ENCODE measurements at places on chromosomes 5 and 9.

- DNase-seq: no peak
These were observed 62.6 kb upstream of the CEMIP2 start for GRCh38 chr9:71830929-71831328.

- DNase-seq: no peak
These were observed 137.9 kb downstream of the MPDZ start for GRCh38 chr9:13141629-13142028.

DNA sequence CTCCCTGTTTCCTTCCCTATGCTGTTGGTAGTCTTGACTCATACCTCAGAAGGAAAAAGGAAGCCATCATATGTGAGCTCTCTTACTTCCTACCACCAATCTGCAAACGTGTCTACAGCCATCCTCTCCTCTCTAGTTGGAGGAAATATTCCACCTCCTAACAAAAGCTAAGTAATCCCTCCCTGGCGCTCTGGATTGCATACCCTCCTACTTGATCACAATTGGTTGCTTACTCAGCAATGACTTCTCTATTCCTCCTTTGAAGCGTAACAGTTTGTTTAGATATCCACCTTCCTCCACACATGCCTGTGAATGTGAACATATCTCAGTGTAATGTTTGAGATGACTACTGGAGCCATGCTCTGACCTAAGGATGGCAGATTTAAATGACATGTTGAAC, 18.2 kb downstream of the RUSC2 start:
- DNase-seq: no peak

GRCh38 chr9:26662476-26662875, 230.1 kb downstream of the CAAP1 start:
- DNase-seq: no peak

GRCh38 chr5:147853372-147853987, 22.0 kb upstream of the SPINK1 start:
- DNase-seq: no peak

GRCh38 chr5:75524071-75524470, 12.4 kb downstream of the POLK start:
- no peak for DNase-seq

- DNase-seq: no peak
These were observed 129.1 kb upstream of the FBN2 start for GRCh38 chr5:128667152-128667551.

- DNase-seq: peak; percentile 27
These were observed 2.2 kb downstream of the GABRB2 start for GRCh38 chr5:161544350-161544765.

DNA sequence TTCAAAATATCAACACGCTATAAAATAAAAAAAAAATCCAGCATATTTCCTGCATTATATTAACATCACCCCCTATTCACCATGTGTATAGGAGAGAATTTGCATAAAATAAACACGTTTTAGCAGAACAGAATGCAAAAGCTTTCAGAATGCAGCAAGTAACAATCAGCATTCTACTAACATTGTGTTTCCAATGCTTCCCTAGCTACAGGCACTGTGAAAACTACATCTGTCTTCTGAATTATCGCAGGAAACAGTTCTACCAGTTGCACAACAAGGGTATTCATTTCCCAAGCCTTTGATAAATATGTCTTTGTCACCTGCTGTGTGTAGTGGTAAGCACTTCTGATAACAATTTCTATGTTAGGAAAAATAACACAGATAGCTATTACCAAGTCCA, 1015.8 kb downstream of the CDH18 start:
- DNase-seq: no peak

GRCh38 chr5:40738502-40738901, 17.3 kb downstream of the TTC33 start:
- DNase-seq: no peak

- no peak for DNase-seq
These were observed 22.6 kb upstream of the HK3 start for GRCh38 chr5:176921714-176922113.

GRCh38 chr9:106890608-106891007, 27.6 kb downstream of the ZNF462 start:
- no peak for DNase-seq

- no peak for DNase-seq
These were observed 24.7 kb downstream of the ELL2 start for GRCh38 chr5:95936812-95937397.

- DNase-seq: no peak
These were observed 233.3 kb downstream of the ZNF608 start for GRCh38 chr5:124512952-124513632.

DNA sequence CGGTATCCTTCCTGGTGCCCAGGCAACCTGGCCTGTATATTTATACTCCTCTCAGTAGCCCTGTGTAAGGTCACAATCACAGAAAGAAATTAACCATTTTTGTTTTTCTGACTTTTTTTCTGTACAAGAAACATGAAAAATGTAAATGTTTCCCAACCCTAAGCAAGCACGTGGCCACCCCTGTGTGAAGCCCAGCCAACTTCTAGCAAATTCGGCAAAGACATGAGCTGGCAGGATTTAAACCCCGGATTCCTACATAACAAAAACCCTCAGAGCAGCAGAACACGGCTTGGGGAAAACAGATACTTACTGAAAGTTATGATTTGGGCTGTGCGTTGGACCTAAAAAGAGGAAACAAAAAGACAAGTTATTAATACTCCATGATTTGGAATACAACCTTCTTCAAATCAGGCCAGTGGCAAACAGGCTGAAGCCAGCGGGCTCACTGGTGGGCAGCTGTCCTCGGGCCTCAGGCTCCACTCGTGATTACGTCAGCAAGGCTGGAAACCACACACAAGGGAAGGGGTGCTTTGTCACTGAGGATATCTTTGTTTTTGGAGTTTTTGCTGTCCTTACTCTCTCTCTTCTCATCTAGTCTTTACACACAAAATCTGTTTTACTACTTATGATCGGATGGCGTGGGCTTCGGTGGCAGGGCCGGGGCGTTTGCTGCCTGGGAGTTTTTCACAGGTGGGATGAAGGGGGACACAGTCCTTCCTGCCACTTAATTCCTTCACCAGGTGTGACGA, 194.1 kb downstream of the ROR2 start:
- no peak for DNase-seq

DNA sequence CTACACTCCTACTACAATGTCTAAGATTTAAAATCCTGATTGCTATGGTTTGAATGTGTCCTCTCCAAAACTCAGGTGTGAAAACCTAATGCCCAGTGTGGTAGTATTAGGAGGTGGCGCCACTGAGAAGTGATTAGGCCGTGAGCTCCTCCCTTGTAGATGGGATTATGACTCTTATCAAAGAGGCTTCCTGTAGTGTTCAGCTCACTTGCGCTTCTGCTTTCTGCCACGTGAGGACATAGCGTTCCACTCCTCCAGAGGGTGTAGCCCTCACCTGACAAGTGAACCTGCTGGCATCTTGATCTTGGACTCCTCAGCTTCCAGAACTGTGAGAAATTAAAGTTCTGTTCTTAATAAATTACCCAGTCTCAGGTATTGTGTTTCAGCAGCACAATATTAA, 33.0 kb upstream of the WHRN start:
- DNase-seq: no peak

DNA sequence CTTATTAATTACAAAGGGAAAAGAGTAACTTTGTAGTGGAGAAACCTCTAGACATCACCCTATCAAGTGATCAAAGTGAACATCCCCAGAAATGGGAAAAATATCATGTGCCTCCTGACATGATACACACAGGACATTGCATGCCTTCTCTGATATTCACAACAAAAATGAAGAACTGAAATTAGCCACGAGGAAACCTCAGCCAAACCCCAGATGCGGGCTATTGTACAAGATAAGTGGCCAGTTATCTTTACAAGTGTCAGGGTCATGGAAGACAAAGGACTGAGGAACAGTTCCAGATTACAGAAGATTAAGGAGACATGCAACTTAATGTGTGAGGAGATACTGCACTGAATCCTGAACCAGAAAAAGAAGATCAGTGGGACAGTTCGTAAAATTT, 23.8 kb upstream of the NPM1 start:
- no peak for DNase-seq

- DNase-seq: no peak
These were observed 291.1 kb downstream of the TRIM32 start for GRCh38 chr9:116978155-116978554.

- DNase-seq: no peak
These were observed 4.1 kb downstream of the SWI5 start for GRCh38 chr9:128280084-128280622.

DNA sequence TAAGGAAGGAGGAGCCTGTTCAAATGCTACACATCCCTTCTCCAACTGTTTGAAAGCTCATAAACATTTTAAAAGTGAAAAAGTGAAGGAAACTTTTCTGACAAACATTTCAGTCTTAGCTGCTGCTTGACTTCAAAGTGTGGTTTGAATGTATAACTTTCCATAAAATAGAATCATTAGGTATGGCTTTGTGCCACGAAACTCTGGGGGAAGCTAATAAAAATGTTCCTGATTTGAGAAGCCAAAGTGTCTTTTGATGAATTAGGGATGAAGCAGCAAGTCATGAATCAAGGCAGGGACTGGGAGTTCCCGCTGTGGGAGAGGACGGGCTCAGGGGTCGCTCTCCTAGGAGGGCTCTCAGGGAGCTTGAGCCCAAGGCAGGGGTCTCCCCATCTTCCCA, 15.3 kb downstream of the MVB12B start:
- no peak for DNase-seq

DNA sequence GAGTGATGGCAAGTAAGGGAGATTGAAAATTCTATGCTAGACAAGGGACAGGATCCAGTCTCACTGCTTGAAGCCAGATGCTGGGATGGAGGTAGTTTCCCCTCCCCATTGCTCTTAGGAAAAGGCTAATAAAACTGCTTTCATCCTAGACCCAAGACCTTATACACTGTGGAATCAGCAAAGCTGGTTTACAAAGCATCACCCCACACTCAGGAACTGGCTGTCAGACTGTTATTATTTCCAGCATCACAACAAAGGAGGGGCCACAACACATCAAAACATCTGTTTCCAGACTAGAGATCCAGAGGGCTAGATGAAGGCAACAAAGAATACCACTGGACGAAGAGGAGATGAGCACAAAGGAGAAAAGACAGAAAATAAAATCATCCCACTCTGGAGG, 364.6 kb upstream of the PTGER4 start:
- DNase-seq: no peak

DNA sequence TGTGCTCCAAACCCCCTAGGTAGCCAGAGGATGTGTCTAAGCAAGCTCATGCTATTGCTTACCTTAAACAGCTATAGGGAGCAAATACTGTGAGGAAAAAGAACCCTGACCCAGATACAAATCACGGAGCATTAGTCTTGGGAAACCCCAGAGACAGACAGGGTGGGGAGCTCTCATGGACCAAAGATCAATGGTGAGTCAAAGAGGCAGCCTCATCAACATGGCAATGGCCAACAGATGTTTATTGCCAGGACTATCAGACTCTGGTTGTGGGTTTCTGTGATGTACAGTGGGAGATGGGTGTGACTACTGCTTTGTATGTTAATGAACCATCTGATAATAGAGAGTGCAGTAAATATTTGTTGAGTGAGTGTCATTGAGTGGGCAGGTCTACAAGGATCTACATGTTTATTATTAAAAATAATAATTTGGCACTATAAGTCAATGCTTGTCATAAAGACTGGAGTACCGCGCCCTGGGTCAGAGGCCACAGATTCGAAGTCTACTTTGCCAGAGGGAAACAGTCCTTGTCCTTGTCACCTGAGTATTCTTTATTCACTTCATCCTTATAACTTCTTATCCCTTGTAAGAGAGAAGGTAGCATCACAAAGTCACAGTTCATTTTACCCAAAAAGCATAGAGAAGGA, 56.5 kb upstream of the RAI14 start:
- no peak for DNase-seq

- DNase-seq: no peak
These were observed 48.1 kb upstream of the PCSK1 start for GRCh38 chr5:96481009-96481786.

GRCh38 chr5:122126177-122126755, 3.1 kb upstream of the ZNF474 start:
- DNase-seq: no peak

- DNase-seq: no peak
These were observed 58.1 kb upstream of the ZNF354A start for GRCh38 chr5:178788381-178789085.

- no peak for DNase-seq
These were observed 92.0 kb upstream of the DNAH5 start for GRCh38 chr5:14036514-14036913.

- DNase-seq: peak; percentile 95
These were observed 19.3 kb downstream of the ORM2 start for GRCh38 chr9:114348906-114349482.

GRCh38 chr9:79131824-79132377, 439.9 kb upstream of the TLE4 start:
- no peak for DNase-seq

GRCh38 chr5:86999951-87000350, 267.7 kb upstream of the RASA1 start:
- DNase-seq: no peak

DNA sequence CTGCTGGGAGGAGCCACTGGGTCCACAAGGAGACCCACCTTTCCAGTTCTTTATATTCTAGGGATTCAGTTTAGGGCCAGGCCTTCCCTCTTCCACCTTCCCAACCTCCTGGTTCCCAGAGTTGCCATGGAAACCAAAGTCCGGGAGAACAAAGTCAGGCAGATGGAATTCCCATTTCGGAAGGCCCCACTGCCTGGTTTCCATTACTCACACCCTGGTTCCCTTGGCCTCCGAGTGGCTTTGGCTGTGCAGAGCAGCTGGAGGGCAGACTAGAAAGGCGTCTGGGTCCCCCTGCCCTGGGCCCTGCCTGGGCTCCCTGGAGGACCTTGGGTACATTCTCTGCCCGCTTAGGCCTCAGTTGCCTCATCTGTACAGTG, 136.1 kb downstream of the RGS3 start:
- DNase-seq: no peak

GRCh38 chr5:96967400-96967799, 31.5 kb downstream of the LNPEP start:
- DNase-seq: no peak

DNA sequence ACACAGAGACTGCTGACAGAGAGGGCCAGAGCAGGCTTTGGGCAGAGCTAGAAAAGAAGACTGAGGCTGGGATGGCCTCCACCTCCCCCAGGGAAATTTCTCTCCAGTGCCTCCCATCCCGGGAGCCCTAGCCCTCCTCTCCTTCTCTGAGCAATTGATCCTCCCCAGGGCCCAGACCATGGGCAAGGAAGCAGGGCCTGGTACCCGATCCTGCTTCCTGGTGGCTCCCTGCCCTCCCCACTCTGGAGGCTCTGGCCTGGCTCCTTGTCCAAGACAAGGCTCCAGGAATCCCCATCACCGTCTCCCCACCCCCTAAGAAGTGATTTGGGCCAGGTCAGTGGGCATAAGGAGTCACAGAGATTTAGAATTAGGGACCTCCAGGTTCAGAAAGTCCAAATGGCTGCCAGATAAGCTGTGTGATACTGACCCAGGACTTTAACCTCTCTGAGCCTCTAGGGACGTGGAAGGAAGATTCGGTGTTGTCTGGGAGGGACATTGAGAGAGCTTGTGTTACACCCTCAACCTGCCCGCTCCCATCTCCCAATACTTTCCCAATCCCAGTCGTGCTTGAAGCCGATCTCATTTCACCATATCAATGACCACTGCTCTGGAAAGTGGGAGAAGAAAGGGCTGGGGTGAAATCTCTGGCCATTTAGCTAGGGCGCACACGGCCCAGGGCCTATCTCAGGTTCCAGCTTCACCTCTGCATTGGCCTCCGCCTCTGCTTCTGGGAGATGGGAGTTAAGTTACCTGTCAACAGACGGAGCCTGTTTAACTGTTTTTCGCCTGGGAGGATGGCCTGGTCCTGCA, 25.8 kb upstream of the KIF12 start:
- DNase-seq: no peak

GRCh38 chr9:26725573-26725972, 167.0 kb downstream of the CAAP1 start:
- no peak for DNase-seq

Measured in adrenal gland (tissue), 19 donors.